Effector CD8-positive, alpha-beta T cell (primary cell): ENCODE measurements at places on chromosomes 1 and 21.

- DNase-seq = no peak
These were observed 331.6 kb downstream of the SRGAP2C start for GRCh38 chr1:121516234-121516967.

- no peak for DNase-seq
These were observed 36.6 kb downstream of the HUNK start for GRCh38 chr21:31909153-31910073.

- DNase-seq = no peak
These were observed 27.0 kb upstream of the PEX10 start for GRCh38 chr1:2439369-2439768.

- no peak for DNase-seq
These were observed 52.1 kb downstream of the EIF2D start for GRCh38 chr1:206560007-206560716.

DNA sequence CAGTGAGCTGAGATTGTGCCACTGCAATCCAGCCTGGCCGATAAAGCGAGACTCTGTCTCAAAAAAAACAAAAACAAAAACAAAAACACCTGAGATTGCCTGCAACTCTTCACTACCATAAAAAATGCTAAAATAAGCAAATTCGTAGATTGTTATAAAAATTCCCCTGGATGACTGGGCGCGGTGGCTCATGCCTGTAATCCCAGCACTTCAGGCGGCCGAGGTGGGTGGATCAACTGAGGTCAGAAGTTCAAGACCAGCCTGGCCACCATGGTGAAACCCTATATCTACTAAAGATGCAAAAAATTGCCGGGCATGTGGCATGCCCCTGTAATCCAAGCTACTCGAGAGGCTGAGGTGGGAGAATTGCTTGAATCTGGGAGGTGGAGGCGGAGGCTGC is 10.7 kb downstream of the MED18 start:
- no peak for DNase-seq

DNA sequence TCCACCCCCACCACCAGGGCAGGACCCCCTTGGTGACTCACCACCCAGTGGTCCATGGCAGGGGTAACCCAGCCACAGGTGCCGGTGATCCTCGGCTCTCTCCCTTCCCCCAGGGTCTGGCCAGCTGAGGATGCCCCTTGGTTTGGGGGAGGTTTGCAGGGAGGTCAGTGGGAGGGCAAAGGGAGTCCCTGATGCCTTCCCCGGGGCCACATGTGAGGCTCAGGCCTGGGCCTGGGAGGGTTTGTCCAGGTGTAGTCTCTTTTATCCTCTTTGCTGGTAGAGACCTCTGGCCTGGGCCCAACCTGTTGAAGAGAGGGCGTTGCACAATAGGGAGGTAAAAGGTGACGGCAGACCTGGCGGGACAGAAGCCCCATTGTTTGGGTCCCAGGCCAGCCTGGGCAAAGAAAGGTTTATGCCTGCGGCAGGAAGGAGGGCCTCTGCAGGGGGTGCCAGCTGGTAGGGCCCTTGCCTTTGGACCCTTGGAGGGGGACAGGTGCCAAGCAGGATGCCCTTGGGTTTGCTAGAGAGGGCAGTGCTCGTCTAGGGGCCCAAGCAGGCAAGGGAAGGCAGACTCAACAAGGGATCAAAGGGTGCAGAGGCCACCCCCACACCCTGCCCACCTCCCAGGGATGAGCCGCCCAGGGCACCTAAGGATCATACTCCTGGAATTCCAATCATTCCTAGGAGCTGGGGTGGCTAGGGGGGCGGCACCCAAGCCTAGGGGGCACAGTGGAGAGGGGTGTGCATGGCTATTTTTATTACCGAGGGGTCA is 760 bp upstream of the TINAGL1 start:
- DNase-seq = no peak

DNA sequence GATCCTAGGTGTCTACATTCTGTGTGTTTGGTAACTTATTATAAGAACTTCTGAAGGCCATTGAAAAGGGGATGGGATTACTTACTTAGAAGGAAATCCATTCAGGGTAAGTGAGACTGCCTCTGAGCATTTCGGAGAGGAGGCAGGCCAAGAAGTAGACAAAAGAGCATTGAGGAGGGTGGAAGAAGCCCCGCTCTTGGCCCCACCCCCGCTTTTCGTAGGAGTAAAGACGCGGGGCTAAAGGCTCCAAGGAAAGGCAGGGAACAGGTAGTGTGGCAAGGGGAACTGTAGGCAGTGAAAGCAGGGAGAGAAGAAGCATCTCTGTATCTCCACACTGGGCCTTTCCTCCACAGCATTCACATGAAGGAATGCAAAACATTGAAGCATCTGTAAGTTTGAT is 51.8 kb upstream of the GRIK1 start:
- no peak for DNase-seq

DNA sequence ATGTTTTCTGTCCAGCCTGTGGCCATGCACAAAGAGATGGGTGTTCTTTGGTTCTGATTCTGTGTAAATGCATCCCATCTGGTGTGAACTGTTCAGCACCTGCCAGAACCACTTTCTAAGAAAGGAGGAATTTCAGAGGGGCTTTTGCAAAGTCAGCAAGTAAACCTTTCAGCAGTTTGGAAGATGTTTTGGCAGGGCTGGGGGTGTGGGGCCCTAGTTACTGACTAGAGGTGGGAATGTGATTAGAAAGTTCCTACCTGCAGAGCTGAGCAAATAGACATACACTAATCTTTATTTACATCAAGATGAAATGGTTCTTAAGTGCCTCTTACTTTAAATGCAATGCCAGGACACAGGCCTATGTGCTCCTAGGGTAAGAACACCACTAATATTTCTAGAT is 378.1 kb upstream of the USP24 start:
- no peak for DNase-seq

GRCh38 chr21:15080526-15080925 is 15.7 kb upstream of the NRIP1 start:
- DNase-seq = no peak

GRCh38 chr1:246513041-246513440 is 6.0 kb upstream of the SMYD3 start:
- DNase-seq = no peak

DNA sequence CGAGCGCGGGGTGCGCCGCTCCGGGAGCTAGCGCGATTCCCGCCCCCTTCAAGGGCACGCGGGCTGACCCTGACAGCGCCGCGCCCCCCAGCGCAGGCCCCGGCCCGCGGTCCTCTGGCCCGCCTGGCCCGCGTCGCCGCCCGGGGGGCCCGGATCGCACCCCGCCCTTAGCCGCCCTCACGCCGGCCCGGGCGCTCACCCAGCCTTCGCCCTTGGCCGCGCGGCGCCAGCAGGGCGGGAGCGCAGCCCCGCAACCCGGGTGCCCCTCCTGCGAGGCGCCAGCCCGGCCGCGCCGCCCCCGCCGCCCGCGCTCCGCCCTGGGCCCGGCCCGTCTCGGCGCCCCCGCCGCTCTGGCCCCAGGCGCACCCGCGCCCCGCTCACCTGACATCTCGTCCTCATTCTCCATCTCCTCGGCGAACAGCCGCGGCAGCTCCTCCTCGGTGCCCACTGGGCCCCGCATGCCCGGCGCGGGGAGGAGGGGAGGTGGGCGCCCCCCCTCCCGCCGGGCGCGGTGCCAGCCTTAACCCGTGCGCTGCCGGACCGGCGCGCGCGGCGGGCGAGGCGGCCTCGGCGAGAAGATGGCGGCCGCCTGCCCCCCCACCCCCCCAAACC is 451 bp downstream of the CHD5 start:
- DNase-seq = no peak

GRCh38 chr21:42923553-42924432 is 1.6 kb downstream of the ERVH48-1 start:
- peak; percentile 42 for DNase-seq

- no peak for DNase-seq
These were observed 132.4 kb downstream of the ROR1 start for GRCh38 chr1:63906047-63906704.

DNA sequence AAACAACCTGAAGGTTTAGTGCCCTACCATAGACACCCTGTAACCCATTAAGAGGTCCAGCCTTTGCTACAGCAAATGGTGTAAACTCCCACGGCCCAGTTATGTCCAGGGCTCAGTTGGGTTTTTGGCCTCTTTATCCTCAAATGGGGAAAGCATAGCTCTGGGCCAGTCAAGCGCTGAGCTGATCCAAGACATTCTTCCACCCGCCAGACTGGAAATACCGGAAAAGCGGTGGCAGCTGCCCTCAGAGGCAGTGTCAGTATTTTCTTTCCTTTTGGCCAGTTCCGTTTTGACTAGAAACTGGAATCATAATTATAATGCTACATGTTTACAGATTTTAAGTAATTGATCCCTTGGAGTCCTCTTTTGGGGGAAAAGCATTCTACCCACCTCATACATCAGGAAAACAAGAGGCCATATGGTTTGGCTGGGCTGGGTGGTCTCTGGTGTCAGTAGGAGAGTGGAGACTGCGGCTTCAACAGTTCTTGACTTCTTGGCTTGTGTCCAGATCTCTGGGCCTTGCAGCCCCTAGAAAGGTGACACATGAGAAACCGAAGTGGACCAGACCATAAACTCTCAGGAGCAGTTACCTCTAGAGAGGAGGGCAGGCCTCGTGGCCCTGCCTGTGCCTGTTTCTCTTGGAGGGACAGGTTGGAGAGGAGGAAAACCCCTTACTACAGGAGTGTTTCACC is 30.2 kb upstream of the CLDN14 start:
- DNase-seq = no peak

DNA sequence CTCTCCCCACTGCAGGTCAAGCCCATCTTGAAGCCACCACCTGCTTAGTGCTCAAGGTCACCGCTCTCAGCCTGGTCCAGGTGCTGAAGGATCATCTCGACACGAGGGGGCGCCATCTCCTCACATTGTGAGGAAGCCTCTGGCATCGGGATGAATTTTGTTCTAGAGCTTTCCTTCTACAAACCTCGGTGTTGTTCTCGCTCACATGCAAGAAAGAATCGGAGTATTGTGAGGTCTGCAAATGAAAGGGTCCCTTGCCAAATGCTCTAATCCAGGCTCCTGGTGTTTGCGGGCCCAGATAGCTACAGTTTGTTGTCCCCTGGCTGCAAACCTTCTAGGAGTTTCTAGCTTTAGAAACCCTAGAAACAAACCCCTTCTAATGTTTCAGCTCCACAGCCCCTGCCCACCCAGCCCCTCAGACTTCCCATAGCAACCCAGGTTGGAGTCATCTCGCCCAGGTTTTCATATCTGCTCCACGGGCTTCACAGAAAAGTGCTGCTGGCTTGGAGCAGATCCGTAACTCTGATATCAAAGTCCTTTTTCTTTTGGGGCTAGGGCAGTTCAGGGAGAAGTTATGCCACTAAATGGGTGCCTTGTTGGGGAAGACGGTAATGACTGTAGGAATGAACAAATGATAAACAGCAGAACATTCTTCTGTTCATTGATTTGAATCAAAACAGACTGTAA is 8.6 kb upstream of the ATP5PO start:
- peak; percentile 86 for DNase-seq

GRCh38 chr1:202009326-202010179 is 834 bp upstream of the ELF3 start:
- DNase-seq = peak; percentile 44

DNA sequence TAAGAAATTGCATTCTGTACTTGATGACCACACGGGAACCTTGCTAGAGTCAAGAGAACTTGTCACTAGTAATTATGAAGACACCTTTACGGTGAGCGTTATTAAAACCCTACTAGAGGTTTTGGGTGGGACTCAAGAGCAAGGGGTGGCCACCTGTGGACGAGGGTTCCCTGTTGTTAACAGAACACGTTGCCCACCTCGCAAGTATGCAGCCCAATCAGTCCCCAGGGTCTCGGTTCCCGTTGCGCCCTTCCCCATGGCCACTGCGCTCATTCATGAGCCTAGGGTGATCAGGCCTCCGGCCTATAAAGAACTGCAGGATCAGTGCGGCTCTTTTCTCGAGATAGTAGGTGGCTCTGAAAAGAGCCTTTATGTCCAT is 30.2 kb upstream of the RNF187 start:
- no peak for DNase-seq

DNA sequence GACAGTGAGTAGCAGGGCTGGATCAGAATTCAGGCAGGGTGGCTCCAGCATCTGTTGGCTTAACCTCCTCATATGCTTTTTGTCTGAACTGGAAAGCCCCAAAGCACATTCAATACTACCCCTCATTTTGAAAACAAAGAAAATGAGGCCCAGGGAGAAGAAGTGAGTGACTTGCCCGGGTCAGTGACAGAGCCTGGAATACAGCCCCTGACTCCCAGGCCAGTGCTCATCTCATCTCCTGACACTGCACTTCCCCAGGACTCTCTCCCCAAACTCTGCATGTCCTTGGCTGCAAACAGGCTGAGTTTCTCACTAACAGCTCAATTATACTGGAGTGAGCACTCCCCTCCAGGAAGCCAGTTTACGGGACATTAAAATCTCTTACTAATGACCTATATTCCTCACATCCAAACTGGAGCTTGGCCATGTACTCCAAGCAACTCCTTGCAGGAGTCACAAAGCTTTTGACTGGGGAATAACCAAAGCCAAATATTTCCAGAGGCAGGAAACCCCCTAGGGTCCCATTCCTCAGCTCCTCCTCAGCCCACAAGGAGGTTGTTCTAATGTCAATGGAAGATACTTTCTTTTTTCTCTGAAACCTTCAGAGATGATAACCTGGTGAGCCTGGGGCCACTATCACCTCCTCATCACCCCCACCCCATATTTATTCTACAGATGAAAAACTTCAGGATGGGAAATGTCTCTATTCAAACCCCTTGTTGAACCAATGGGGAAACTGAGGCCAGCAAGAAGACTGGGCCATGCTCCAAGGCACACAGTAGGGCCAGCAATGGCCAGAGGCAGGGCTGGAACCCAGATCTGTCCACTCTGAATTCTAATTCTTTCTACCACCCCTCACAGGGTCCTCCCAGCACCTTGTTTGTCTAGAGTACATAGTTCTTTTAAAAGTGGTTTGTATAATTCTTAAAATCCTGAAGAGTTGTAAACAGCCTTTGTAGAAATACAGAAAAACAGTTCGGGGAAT is 127.0 kb downstream of the PLPP3 start:
- no peak for DNase-seq

DNA sequence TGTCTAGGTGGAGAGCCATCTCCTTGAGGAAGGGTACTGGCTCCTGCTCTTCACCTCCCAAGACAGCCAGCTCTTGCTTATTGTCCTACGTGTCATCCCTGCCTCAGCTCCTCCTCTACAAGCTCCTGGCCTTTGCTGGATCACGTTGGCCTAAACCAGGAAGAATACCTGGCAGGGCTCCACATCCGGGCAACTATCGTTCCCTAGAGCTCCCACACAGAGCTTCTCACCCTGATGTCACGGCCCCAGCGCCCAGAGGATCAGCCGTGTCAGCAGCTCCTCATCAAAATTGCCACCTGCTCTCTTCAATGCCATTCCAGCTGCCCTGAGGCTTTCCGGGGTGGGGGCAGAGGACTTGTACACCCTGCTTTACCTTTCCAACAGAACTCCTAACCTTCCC is 1.9 kb upstream of the TPM3 start:
- no peak for DNase-seq

GRCh38 chr1:107293901-107294613 is 153.2 kb downstream of the NTNG1 start:
- DNase-seq = no peak

DNA sequence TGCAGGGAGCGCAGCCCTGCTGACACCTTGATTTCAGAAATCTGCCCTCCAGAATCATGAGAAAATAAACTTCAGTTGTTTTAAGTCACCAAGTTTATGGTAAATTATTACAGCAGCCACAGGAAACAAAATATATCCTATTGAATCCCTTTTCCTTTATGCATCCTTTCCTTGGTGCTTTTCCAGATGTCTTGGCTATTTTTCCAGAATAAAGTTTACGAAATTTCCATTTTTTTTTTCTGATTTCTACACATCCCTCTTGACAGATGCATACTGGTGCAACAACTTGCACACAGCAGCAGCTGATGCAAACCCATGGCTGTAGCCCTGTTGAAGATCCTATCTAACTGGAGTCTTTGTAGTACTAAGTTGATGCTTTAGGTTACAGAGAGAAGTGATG is 111.1 kb upstream of the KCNE2 start:
- DNase-seq = no peak

GRCh38 chr1:20719871-20720620 is 2.2 kb upstream of the KIF17 start:
- DNase-seq = no peak
